Stimulated activated CD8-positive, alpha-beta memory T cell treated with anti-CD3 and anti-CD28 coated beads, Interleukin-7, amount 100 ng/mL, for 1 hour (primary cell): ENCODE measurements at places on chromosomes 4 and X.

GRCh38 chrX:49910344-49910743 lies 12.1 kb upstream of the CLCN5 start:
- no peak for DNase-seq

DNA sequence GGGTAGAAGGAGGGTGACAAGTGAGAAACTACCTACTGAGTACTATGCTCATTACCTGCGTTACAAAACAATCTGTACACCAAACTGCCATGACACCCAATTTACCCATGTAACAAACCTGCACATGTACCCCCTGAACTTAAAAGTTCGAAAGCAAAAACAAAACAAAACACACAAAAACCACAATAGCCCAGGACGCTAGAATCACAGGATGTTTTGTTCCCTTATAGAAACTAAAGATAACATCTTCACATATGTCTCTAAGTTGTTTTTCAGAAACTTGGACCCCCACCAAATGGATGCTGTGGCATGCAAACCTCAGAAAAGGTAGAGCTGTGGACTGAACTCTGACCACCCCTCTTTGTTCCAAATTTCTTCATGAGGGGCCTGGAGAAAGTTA lies 25.2 kb upstream of the PNMA5 start:
- DNase-seq: no peak

- no peak for DNase-seq
These were observed 107.5 kb upstream of the RBPJ start for GRCh38 chr4:26213317-26213716.

GRCh38 chr4:1568855-1569460 lies 115.2 kb downstream of the FAM53A start:
- no peak for DNase-seq

DNA sequence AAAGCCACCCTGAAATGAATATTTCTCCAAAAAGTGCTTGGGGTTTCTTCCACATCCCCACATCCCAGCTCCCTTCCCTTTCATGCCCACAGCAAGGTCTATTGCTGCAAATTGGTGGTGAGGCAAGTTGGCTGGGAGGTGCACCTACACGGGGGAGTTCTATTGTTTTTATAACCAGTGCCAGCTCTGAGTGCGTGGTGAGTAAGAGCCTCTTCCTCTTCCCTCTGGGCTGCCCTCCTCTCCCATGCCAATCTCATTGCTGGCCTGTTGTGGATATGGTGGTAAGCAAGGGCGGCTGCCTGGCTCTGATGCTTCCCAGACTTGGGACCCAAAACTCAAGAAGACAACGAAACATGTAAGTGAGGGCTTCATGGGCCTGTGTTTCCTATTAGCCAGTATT lies 204.3 kb downstream of the SHROOM3 start:
- DNase-seq: no peak

- no peak for DNase-seq
These were observed 83.1 kb upstream of the FTHL17 start for GRCh38 chrX:31154946-31155345.
